EH (cell line): ENCODE measurements at places on chromosomes 16 and 17.

DNA sequence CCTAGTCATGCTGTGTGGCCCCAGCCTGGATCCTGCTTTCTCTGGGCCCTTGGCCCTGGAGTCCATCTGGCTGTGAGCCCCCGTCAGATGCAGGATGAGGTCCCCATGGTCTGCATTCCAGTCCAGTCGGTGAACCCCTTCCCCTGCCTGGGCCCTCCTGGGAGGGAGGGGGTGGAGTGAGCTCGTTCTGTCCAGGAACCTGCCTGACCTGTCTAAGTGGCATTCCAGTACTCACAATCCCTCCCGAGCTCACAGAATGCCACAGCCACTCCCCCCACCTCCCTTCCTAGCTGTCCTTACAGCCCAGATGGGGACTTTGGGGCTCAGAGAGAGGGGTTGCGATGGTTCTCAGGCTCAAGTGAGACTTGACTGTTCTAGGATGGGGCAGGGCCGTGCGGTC lies 15.5 kb downstream of the SPNS2 start:
- no peak for DNase-seq

DNA sequence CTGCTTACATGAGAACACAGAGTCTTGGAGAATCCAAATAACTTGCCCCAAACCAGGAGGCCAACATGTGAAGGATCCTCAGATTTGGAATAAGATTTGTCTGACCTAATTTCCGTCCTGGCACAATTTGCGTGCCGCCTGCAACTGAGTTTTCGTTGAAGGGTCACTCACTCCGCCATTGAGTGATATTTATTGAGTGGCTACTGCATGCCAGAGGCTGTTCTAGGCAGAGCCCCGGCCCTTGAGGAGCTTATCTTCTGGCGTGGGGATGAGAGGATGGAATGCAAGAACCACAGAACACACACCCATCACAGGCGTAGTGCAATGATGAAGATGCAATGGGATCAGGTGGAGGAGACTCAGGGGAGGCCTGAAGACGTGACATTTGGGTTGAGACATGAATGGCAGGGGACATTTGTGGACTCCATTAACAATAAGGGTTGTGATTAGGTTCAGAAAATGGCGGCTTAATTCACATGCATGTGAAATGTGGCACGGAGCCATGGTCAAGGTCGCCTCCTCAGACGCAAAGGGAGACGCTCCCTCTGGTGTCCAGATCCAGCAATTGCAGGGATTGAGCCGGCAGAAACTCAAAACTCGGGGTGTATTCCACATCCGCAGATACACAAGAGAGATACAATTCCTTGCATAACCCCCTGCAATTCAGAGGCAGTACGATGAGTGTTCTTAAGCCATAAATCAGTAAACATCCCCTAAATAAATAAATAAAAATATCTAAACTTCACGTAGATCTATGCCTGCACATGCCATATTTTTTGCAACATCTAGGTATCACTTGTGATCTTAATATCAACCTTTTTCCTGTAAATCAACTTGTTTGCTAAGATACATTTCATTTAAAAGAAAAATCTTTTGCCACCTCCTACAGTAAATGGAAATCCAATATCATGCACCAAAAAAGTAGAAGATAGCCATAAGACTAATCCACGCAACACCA lies 57.9 kb upstream of the CACNG4 start:
- peak; percentile 73 for DNase-seq

DNA sequence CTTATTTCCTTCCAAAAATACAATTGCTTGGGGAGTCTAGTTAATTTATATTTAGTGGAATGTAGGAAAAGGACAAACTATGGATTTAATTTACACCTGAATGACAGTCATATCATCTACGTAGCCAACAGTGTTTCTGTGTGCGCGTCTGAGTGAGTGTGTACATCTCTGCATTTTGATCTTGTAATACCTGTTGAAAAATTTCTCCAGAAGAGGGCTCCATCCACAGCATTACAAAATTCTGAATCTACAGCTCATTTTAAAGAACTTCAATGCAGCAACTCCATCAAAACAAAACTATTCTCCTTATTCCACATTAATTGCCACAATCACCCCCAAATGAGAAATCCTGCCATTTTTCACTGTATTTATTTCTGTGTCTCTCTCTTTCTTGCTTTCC lies 3.9 kb downstream of the CDH13 start:
- DNase-seq: peak; percentile 48

GRCh38 chr16:50675686-50676610 lies 5.2 kb downstream of the SNX20 start:
- DNase-seq: no peak

DNA sequence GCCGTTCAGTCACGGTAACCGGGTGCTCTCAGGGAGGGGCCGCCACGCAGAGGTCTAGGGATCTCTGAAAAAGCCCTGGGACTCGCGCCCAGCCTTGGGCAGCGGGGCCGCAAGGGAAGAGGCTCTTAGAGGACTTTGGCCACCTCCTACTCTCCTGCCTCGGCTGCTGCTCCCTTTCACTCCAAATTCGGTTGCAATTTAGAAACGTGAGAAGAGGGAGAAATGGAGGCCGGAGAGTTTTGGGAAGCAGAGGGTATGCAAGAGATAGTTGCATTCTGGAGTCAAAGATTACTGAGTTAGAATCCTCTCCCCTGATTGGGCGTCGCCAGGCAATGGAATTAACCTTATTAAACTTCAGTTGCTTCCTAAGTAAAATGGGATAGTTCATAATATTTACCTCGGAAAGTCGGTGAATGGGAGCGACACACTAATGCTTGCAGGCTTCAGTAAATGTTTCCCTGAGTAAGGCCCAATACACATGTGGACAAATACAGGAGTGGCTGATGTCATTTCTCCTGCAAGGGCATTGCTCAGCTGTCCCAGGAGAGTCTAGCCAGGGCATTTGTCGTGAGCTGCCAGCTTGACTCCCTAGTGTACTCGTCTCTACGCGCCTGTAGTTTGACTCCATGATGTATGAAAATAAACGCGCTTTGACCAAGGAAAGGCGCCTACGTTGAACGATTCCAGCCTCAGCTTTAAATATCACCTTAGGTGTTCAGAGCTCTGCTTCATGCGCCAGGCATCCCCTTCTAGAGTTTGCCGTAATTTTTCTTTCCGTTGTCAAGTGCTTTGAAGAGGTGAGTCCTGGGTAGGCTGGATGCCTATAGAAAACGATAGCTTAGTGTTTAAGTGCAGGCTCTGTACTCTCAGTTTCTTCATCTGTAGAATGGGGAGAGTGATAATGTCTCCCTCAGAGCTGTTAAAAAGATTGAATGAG lies 667 bp downstream of the OGFOD1 start:
- peak; percentile 58 for DNase-seq

DNA sequence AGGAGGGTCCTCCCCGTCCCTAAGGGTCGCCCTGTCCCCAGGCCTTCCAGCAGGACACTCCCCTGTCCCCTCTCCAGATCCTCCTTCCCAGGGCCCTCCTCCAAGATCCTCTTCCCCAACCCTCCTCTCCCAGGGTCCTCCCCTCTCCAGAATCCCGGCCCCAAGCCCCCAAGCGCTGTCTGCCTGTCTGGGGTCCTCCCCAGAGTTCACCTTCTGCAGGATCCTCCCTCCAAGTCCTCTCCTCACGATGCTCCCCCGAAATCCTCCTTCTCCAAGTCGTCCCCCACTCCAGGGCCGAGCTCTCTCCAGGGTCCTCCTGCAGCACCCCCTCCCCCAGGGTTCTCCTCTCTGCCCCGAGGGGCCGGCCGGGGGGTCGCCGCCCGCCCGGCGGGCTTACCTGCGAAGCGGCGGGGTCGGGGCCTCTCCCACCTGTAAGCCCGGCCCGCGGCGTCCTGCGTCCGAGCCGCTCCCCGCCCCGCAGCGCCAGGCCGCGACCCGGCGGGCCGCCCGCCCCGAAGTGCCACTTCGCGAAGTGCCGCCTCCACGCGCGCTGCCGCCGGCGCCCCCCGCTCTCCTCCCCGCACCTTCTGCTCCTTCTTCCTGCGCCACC lies 678 bp upstream of the BAIAP2 start:
- no peak for DNase-seq

DNA sequence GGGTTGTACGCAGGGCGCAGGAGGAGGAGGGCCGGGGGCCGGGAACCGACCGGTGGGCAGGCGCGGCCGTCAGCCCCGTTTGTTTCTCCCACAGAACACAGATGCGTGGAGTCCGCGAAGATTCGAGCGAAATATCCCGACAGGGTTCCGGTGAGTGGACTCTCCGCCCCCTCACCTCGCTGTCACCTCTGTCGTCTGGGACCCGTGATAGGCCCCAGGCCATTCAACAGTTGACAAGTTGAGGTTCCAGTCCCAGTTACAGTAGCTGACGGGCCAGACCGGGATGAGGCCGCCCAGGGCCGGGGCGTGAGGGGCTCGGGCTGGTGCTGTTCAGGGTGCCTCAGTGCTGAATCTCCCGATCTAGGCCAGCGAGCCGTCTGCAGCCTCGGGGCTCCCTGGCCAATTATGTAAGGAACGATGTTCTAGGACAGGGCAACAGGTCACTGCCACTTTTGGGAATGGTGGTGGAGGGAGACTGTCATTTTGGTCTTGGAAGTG lies 628 bp downstream of the GABARAPL2 start:
- peak; percentile 26 for DNase-seq

GRCh38 chr16:4654011-4654963 lies 29.7 kb downstream of the MGRN1 start:
- no peak for DNase-seq

GRCh38 chr16:47611042-47611441 lies 149.9 kb downstream of the PHKB start:
- no peak for DNase-seq

DNA sequence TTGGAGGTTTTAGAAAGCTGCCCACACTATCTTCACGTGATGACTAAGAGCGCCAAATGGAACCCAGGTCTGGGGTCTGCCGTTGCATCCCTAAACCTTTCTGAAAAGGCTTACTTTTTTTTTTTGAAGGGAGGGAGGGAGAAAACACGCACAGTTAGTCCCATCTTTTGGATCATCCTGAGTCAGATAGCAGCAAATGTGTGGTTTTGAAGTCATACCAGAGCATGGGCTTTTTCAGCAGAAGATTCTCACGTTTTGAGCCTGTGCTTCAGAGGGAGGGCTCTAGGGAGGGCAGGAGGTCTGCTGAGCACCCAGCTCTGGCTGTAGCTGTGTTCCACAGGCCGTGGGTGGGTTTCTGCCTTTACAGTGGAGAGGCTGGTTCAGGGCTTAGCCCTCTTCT lies 194.7 kb downstream of the SNX29 start:
- DNase-seq: peak; percentile 83

- no peak for DNase-seq
These were observed 5.3 kb upstream of the CBFB start for GRCh38 chr16:67023689-67024088.

DNA sequence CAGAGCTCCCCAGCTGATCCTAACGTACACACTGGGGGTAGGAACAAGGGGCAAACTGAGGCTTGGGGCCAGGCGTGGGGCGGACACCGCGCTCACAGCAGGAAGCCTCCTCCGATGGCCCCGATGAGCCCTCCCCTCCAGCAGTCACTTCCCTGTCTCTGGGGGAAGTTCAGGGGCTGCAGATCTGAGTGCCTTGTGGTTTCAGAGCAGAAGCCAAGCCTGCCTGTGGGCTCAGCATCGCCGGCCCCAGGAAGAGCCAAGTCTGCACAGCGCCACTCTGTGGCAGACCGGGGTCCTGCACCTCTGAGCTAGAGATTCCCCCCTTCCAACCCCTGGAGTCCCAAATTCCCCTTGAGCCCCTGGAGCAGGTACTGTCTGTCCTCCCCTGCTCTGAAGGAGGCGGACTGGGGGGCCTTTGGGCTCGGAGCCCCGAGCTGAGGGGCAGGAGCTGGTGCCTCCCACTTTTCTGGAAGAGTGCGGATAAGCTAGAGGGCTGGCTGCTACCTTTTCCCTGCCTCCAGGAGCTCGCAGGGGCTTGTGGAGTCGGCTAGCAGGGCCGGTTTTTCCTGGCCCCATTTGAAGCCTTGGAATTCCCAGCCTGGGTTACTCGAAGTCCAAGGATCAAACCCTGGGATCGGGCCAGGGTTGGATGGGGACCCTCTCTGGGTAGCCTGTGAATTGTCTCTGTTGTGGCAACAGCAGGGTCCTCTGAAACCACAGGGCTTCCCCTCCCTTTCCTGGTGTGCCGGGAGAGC lies 2.9 kb downstream of the GSE1 start:
- peak; percentile 80 for DNase-seq

- peak; percentile 69 for DNase-seq
These were observed 106.7 kb downstream of the FOXL1 start for GRCh38 chr16:86685076-86685475.

DNA sequence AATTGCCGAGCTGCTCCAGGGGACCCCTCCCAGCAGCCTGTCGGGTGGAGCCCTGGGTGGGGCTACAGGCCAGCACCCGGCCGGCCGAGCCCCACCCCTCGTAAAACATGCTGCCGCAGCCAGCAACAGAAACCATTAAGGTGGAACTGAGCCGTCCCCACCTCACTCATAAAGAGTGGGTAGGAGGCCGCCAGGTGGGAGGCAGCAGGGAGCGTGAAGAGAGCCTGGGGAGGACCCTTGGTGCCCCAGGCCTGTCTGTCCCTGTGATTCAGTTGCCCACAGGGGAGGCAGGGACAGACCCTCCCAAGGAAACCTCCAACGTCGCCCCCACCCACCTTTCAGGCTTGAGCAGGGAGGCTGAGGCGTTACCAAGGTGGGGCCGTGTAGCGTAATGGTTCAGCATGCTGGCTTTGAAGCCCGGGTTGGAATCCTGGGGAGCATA lies 8.4 kb downstream of the FOXN1 start:
- no peak for DNase-seq

DNA sequence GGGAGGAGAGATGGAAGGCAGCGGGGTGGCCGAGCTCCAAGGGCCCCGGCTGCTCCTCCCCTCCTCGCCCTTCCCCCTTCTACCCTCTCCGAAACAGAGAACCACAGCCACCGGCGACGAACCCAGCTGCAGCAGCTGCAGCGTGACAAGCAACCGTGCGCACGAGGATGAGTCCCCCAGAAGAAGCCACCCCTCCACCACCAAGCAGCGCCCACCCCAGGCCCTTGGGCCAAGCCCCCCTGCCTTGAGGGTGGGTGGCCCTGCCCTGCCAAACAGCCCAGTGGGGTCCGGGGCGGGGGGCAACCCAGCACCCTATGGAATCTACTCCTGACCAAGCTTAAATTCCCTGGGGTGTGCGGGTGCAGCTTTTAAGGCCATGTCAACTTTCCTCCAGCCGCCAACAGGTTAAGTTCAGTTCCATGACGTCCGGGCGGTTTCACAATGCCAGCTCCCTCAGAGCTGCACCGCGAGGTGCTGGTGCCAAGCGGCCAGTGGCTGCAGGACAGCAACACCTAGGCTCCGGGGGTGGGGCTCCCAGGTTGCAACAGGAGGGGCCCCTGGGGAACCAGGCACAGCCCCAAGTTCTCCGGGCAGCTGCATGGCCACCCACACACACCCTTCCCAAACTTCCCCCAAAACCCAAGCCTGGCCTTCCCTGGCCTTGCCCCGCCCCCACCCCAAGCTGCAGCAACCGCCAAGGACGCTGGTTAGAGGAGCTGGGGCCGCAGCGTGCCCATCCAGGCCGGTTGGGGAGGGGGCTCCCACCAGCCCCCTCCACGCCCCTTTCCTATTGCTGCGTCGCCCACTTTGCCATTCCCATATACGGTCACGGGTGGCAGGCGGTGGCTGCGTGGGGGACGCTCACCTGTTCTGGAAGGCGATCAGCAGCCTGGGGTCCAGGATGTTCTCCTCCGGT lies 2.0 kb downstream of the CBX4 start:
- DNase-seq: peak; percentile 55

GRCh38 chr16:57764341-57765159 lies 29.0 kb downstream of the KATNB1 start:
- peak; percentile 96 for DNase-seq

GRCh38 chr16:73601911-73602310 lies 554.0 kb upstream of the ZFHX3 start:
- no peak for DNase-seq

- DNase-seq: peak; percentile 50
These were observed 81.7 kb downstream of the CYB561 start for GRCh38 chr17:63364387-63364786.
